ENCODE measurements at places on chromosomes 11 and 22.

DNA sequence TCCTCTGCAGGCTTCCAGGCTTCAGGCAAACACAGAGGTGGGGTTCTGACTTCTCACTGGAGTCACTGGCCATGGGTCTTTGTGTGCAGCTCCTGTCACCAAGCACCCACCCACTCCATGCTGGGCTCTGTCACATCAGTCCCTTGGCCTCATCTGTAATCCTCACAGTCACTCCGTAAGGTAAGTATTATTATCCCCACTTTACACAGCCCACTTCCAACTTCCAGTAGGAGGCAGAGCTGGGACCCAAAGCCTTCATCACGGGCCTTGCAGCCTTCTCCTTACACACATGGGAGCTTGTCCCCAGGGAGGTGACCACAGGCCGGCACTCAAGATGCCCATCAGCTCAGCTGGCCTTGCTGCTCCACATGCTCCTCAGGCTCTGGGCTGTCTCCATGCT, 266.7 kb upstream of the B3GAT1 start:
- DNase-seq: no peak

- peak; percentile 68 for DNase-seq
These were observed at the start of gene APOC3 for GRCh38 chr11:116829525-116830183. TSS of gene APOC3 (plus strand) at chr11:116829907. CDS start at chr11:116830583, 676 bp downstream.

DNA sequence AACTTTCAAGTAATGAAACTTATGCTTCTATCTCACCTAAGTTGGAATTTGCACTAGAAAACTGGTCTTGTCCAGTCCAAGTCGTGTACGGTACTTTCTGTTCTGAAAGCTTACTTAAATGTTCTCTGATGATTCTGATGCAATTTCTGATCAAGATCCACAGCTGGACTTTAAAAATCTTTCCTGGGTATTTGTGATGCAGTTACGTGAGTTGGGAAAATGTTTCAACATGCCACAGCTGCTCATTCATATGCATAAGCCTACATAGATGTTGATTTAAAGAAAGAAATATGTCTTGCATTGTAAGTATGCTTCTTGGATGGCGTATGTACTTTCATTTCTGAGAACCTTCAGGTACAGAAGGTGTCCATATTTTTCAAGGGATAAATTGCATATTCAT, 493.7 kb upstream of the CCDC90B start:
- DNase-seq: peak; percentile 21

DNA sequence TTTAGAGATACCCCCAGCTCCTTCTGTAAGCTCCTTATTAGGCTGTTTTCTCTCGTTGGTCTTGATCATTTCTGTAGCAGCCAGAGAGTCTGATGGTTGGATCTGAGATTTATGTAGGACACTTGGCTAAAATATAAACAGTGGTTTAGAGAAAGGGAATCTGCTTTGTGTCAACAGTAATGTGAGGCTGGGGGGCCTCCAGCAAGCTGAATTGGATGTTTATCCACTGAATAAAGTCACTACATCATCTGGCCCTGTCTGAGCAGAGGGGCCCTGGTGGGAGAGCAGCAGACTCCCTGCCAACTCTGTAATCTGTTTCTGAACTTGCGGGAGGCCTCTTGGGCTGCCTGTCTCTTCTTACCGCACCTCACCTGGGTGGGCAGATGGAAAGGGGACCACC, 328.5 kb upstream of the PLET1 start:
- DNase-seq: peak; percentile 31

- DNase-seq: no peak
These were observed 29.8 kb upstream of the CCDC188 start for GRCh38 chr22:20180640-20181039.

GRCh38 chr11:65562788-65563187, 4.6 kb upstream of the LTBP3 start:
- DNase-seq: no peak

GRCh38 chr22:21055564-21055834, 9.8 kb downstream of the LRRC74B start:
- no peak for DNase-seq

DNA sequence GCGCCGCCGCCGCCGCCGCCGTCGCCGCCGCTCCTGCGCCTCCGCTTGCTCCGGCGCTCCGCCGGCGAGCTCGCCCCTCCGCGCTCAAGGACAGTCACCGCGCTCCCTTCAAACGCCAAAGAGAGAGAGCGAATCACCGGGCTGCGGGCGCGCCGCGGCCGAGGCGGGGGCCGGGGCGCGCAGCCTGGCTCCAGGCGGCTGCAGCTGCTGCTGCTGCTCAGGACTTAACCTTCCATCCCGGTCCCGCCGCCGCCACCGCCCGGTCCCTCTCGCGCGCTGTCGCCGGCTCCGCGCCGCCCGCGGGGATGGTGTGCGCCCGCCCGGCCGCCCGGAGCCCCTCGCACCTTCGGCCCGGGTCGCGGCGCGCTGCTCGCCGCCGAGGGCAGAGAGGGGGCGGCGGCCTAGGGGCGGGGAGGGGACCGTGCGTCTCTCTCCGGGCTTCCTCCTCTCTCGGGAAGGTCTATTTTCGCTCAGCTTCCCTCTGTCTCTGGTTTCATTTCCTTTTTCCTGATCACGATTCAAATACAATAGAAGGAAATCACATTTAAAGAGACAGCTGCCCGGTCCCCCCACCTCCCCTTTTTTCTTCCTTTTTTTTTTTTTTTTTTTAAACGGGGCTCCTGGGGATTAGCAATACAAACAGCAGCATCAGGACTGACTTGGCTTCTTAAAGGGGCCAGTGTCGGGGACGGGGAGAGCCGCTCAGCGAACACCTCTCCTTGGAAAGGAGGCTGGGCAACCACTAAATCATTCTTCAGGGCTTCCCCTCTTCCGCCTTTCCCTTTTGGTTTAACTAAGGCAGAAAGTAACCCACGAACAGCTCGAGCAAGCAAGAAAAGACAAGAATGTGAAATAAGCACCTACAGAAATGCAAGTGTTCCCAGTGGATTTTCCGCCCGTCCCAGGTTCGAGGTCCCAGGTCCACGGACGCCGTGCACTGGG, 22.1 kb downstream of the LMO2 start:
- no peak for DNase-seq

GRCh38 chr11:120032766-120033390, 105.0 kb downstream of the TRIM29 start:
- DNase-seq: no peak

DNA sequence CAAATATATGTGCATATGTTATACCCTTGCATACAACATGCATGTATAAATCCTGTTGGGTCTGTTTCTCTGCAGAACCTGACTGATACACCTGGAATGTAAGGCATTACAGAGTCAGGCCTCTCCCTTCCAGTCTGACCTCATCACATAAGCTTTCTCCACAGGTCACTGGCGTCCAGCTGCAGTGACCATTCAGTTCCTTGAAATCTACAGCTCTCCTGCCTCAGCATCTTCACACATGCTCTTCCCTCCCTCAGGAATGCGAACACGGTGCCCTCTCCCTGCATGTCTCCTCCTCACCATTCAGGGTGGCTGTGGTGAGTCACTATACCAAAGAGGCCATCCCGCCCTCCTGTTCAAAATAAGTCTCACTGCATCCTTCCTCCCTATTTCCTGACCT, 657.8 kb upstream of the B3GAT1 start:
- DNase-seq: no peak

GRCh38 chr11:71251151-71251721, 1.1 kb downstream of the SHANK2 start:
- DNase-seq: no peak

DNA sequence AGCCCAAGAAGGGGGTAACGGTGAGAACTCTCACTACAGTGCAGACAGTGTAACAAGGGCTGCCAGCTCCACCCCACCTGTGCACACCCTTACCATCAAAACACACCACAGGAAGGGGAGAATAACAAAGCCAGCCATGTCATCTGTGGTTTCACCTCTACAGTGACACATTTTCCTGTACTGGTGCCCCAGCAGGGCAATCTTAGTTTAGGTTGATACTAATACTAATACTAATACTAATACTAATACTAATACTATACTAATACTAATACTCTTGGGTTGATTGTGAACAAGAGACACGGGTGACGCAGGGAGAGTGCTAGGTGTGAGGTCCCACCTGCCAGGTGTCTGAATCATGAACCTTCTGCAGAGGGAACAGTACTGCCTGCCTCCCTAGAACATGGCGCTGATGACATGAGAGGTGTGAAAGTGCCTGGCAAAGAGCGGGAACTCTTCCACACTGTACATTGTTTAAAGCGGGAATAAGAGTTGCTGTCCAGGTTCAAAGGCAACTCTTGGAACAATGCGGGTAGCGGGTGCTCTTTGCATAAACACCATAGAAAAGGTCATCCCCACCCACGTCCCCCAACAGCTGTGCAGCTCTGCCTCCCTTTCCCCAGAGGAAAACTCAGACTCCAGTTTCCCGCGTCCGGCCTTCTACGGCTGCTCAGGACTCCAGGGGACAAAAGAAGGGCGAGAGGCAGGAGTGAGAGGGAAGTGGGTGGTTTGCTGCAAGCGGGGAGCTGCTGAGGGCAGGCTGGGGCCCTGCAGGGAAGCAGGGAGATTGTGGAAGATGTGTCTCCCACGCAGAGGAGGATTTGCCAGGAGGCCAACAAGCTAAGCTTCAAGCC, 25.0 kb upstream of the TMPRSS4 start:
- no peak for DNase-seq

DNA sequence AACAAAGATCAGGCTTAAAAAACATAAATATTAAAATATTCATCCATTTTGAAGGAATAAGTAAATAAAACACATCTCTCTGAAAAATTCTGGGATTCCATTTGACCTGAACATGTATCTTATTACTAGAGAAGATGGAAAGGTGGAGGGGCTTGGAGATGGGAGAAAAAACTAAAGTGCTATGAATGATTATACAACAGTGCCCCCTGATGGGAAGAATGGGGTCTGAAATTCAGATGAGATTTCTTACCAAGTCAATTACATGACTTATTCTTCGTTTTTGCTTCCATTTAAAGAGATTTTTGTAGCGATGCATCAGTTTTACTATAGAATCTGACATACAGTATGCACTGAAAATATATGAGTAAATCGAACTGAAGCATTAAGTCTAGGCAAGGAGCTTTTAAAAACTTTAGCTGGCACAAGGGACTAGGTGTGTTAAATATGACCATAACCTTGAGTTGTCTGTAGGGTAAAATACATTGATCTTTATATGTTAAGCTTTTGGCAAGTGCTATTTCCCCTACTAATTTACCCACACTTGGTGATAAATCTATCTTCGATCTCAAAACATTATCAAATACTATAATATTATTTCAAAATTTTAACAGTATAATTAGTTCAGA, 718.8 kb downstream of the CNTN5 start:
- DNase-seq: peak; percentile 36

GRCh38 chr11:134459246-134460061, 47.4 kb upstream of the B3GAT1 start:
- DNase-seq: no peak

- DNase-seq: no peak
These were observed 42.7 kb upstream of the MOB2 start for GRCh38 chr11:1529286-1529685.

DNA sequence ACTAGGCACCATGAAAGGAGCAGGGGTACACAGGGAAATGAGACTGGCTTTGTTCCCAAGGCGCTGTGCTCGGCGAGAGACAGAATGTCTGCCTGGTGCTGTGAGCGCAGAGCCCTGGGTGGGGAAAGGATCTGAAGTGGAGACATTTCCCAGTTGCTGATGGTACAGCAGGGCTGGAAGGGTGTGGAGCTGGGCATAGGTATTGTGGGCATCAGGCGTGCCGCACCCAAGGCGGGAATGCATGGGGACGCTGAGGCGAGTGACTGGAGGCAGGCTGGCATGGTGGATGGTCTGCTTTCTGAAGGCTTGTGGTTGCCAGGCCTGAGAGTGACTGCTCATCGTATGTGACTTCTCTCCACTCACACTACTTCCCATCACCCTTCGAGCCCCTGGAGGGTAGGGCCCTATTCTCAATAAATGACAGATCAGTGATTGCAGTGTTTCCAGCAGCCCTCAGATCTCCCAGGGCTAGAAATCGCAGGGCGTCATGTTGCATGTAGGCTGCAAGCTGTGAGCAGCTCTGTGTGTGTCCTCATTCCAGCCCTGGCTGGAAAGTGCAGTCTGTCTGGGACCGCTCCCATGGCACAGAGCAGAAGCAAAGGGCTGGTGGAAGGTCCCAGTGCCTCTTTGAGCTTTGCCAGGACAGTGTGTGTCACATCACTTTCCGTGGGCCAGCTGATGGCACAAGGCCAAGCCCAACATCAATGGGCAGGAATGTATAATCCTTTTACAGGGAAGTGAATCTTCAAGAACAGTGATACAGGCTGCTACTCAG, 67.7 kb downstream of the TBC1D22A start:
- peak; percentile 87 for DNase-seq

DNA sequence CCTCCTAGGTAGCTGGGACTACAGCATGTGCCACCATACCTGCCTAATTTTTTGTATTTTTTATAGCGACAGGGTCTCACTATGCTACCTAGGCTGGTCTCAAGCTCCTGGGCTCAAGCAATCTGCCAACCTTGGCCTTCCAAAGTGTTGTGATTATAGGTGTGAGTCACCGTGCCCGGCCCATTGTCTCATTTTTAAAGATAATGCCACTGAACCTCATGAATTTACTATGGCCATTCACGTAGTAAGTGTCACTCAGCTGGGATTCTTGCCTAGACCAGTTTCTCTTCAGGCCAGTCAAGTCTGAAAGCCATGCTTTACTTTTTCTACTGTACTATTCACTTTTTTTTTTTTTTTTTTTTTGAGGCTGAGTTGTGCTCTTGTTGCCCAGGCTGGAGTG, 22.4 kb downstream of the DEPDC5 start:
- no peak for DNase-seq
